ENCODE measurements at places on chromosomes 12 and 14.
A peak's percentile ranks its signal among the peaks of the same experiment; 100 is the strongest.

- DNase-seq: no peak
Observed at GRCh38 chr12:110579535-110580253, 3.4 kb downstream of the PPTC7 start.

DNA sequence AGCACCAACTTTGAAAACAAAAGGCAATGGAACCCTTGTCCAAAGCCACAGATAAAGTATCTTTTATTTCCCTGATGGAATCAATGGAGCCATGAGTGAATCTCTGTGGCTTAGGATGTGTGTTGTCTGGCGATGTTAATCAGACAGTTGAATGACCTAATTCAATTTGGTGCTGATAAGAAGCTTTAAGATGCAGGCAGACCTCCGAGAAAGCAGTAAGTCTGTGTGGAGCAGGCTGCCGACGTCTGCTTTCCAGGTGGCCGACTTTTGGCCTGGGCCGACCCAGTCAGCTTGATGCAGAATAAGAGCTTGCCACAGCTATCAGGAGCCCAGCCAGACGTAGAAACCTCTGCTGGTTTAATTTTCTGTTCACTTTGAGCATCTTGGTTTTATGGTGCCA lies 21.1 kb upstream of the TMEM132C start:
- no peak for DNase-seq

DNA sequence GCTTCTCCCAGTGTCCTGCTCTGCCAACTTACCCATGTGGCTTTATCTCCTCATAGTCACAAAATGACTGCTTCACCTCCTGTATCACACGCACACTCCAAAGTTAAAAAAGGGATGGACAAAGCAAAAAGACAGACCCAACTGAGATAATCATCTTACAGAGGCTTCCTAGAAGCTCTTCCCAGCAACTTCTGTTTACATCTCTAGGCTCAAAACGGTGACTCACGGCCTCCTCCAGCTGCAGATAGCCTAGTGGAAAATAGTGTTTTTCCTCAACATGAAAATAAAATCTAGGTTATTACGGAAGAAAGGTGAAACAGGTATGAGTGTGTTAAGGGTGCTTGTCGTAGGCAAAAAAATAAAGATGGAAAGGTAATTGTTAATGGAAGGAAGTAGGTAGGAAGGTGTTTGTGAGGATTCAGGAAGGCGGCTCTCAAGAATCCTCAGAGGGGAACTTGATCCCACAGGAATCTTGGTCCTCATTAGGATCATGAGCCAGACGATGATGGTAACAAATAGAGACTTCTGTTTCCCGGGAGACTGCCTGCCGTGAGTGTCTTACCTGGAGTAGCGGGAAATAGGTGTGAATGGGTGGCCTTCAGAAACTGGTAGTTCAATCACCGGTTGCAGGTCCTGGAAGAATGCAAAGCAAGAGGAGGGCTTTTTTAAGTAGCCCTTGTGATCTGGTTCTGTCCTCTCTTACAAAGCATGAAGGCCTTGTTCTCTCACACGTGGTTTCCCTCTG lies 487.5 kb upstream of the TMEM132C start:
- peak; percentile 3 for DNase-seq

DNA sequence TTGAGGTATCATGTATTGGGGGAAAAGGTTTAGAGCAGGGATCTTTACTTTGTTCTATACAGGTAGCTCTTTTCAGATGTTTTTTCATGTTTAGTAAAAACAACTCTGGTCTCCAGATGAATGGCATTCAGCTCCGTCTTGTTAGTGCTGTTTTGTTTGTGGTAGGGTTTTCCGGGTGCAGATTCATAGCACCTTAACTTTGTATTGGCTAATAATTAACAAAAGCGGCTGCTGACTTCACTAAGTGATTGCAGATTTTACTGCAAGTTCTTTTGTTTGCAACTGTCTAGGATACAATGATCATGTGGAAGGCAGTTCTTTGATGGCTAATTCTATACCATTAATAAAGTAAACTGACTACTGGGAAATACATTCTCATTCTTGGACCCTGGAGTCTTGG lies 32.2 kb upstream of the BHLHE41 start:
- no peak for DNase-seq

GRCh38 chr14:22565391-22565945 lies 23.6 kb downstream of the DAD1 start:
- DNase-seq: no peak

DNA sequence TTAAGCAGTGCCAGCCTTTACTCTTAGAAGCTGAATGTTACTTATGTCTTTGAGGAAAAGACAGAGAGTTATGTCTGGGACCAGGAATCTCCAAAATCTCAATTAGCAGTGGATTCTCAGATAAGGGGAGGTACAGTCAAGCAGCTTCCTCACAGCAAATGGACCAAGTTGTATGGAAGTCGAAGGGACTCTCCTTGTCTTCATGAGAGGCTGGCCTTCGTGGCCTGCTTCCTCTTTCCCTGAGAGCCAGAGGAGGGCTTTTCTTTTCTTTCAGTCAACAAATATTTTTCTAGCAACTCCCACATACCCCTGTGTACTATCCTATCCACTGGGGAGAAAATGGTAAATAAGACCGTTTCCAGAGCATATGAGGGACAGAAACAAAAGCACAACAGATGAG lies 6.6 kb upstream of the WNT5B start:
- DNase-seq: no peak

- DNase-seq: no peak
Observed at GRCh38 chr14:49923442-49923841, 30.6 kb downstream of the ARF6 start.

DNA sequence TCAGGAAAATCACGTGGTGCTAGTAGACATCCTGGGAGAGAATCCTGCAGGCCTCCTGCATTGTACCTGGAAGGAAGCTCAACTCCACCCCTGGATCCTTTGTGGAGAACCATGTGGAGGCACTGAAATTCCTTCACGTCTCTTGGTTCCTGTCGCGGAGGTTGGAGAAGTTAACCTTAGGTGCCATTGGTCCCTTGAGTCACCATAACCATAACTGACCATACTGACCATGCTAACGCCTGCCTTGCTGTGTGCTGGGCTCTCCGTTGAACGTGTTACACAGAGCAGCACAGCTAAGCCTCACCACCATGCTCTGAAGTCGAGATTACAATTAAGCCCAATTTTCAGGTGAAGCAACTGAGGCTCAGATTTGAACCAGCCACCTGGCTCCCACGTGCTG lies 18.6 kb downstream of the C14orf132 start:
- no peak for DNase-seq

DNA sequence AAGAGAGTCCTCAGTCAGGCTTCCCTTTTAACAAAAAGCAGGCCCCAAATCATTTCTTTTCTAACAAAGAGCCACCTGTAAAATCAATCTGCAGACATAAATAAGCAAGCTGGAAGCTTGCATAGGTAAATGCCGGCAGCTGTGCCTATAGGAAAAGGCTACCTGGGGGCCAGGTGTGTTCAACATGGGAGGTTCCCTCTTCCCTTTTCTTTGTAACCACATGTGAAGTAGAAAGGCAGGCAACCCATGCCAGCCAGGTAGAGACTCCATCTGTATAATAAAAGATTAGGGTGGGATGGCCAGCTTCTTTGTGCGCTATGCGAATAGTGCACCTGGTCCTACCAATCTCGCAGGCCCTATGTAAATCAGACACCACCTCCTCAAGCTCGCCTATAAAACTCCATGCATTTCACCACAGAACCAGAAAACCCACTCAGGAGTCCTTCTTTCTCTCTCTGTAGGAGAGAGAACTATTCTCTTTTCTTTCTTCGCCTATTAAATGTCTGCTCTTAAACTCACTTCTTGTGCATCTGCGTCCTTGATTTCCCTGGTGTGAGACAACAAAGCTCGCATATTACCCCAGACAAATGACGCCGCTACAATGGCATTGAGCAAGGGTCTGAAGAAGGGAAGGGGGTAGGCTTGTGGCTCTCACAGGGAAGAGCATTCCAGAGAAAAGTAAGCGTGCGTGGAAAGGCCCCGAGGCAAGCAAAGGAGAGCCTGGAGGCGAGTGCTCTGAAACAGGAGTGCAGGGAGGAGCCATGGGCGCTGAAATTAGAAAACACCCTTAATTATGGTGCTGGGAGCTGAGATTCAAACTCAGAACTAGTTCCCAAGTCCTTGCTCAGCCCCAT lies 67.2 kb downstream of the TTC9 start:
- no peak for DNase-seq

- no peak for DNase-seq
Observed at GRCh38 chr12:45779936-45780335, 50.4 kb downstream of the ARID2 start.

GRCh38 chr12:46446645-46447044 lies 74.1 kb upstream of the SLC38A2 start:
- peak; percentile 31 for DNase-seq

- no peak for DNase-seq
Observed at GRCh38 chr12:1821805-1822204, 1.4 kb downstream of the LRTM2 start.

DNA sequence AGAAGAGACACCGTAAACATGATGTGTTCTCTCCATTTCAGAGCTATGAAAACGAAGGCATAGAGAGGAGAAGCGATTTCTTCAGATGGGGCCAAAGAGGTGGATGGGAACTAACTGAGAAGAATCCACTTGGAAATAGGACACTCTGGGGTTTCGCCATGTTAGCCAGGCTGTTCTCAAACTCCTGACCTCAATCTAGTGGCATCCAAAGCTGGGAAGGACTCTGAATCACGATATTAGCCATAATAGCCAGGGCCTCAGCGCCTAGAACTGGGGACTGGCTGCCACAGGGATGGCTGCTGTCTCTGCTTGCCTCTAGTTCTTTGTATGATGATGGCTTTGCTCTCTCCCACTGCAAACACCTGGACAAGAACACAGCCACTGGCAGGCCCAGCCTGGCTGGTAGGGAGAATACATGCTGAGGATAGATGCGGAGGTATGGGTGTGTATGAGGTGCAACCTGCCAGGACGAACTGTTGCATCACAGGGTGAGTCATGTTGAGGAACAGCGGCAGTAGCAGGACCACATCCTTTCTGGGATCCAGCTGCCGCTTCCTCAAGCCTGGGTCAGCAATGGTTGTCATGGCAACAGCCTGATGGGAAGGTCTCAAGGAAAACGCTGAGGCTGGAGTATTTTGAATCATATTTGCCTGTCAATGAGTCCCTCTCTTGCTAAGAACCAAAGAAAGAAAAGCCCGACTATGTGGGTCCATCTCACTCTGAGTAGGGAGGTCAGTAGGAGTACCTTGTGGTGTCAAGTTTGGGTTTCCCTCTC lies 31.1 kb downstream of the CCDC177 start:
- DNase-seq: peak; percentile 77

- DNase-seq: peak; percentile 34
Observed at GRCh38 chr12:92619730-92620684, 82.8 kb upstream of the PLEKHG7 start.

DNA sequence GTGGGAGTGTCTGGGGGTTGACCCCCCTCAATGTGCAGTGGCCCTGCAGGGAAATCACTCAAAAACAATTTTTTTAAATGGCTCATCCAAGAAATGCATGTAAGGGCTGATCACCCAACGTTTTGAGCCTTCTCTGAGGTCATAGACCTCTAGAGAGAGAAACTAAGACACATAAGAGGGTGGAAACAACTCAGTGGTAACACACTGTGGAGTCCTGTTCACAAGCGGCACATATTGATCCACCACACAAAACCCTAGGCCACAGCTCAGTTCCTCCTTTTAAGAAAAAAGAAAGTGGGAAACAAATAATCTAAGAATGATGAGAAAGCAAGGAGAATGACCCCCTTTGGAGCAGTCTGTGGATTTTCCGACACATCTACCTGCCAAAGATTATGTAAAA lies 83.0 kb upstream of the METAP2 start:
- no peak for DNase-seq

DNA sequence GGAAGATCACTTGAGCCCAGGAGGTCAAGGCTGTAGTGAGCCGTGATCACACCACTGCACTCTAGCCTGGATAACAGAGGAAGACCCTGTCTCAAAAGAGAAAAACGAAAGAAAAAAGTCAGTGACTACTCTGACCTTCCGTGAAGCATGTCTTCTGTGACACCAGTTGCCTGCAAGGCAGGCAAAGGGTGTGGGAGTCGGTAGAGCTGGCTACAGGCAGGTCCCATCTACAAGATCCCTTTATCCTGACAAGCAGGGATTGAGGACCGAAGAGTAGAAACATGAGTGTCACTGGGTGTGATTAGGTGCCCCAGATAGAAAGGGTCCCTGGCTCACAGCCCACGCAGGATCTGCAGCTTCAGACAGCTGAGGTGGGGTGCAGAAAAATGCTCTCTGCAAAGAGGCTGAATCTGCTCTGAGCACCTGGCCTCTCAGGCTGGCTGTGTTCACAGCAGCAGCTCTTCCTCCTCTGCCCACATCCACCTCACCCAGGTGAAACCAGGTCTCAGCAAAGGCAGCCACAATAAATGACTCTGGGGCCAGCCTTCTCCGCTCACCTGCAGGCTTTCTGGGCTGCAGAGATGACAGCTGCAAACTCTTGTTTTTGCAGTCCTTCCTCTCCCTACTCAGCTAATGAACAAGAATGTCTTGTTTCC lies 28.6 kb upstream of the HSP90B1 start:
- no peak for DNase-seq

GRCh38 chr12:56243731-56244181 lies 13.9 kb downstream of the SLC39A5 start:
- DNase-seq: no peak

DNA sequence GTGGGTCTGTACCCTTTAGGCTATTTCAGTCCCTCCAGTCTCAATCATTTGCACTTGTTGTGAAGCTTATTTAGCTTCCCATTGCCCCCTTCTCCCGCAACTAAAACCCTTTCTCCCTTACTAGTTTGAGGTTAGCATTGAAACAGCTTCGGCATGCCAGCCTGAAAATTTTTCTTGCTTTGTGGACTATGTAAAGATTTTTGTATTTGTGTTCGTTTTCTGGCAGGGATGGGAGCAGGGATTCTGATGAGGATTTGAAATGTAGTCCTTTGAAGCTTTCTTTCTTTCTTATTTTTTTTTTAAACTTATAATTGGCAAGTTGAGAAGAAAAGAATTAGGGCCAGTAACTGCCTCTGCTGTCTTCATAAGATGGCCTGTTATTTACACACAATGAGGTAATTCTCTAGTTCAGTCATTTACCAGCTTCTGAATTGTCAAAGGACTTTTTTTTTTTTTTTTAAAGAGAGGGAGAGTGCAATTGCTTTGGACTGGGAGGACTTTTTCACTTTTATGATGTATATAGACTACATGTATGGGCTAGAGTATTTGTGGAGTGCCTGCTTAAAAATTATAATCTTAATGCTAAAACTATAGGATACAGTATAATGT lies 29.0 kb downstream of the PALS1 start:
- peak; percentile 46 for DNase-seq

- DNase-seq: no peak
Observed at GRCh38 chr12:94721173-94721572, 70.8 kb upstream of the TMCC3 start.

GRCh38 chr12:7293670-7294069 lies 10.2 kb upstream of the ACSM4 start:
- DNase-seq: no peak

GRCh38 chr12:19055589-19055988 lies 73.9 kb upstream of the PLEKHA5 start:
- no peak for DNase-seq

GRCh38 chr12:94656556-94656955 lies 6.2 kb upstream of the TMCC3 start:
- DNase-seq: no peak

GRCh38 chr14:51028851-51029754 lies 65.8 kb downstream of the TRIM9 start:
- peak; percentile 3 for DNase-seq

GRCh38 chr12:125797421-125798175 lies 732.4 kb downstream of the AACS start:
- DNase-seq: no peak

GRCh38 chr12:43011383-43011926 lies 421.9 kb upstream of the PRICKLE1 start:
- DNase-seq: no peak

- no peak for DNase-seq
Observed at GRCh38 chr12:111034886-111035577, 114.7 kb upstream of the MYL2 start.

All from mesenchymal stem cell (in vitro differentiated cells and primary cell).